NK-92 treated with Interleukin-12 subunit alpha and Interleukin-12 subunit beta, amount 100 ng/mL, for 24 hours (cell line): ENCODE measurements at places on chromosomes 1 and 21.

DNA sequence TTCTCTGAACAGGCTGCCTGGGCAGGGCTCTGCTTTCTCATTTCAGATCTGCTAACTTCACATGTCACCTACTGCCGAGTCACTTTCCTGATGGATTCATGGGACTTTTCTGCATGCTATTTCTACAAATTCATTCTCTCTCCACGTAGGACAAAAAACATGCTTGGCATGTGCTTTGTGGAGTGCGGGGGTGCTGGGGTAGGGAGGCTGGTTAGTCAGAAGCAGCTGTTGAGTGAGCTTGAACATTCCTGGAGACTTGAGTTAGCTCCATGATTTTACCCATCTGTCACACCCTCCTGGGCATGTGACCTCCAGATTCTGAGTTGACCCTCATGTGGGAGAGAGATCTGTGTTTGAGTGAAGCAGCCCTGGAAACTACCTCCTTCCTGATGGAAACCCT is 71.4 kb downstream of the UCK2 start:
- no peak for DNase-seq

DNA sequence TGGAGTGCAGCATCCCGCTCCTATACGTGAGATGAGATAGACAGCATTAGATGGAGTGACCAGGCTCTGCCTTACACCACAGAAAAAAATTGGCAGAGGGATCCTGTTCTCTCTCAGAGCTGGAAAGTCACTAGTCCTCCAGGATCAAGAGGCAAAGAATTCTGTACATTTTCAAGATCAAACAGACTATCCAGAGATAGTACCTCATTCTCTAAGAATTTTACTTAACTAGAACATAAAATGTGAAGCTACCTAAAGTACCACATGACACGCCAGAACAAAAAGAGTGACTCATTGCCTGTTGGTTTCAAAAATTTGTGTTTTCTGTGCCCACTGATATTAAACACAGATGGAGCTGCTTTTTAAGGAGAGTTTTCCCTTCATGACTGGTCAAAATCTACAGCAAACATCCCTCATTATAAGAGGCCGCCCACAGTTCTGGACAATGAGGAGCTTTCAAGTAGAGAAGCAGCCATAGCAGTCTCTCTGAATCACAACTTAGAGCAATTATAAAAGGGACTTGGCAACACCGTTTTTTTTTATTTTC is 32.3 kb downstream of the CD160 start:
- DNase-seq, result no peak

DNA sequence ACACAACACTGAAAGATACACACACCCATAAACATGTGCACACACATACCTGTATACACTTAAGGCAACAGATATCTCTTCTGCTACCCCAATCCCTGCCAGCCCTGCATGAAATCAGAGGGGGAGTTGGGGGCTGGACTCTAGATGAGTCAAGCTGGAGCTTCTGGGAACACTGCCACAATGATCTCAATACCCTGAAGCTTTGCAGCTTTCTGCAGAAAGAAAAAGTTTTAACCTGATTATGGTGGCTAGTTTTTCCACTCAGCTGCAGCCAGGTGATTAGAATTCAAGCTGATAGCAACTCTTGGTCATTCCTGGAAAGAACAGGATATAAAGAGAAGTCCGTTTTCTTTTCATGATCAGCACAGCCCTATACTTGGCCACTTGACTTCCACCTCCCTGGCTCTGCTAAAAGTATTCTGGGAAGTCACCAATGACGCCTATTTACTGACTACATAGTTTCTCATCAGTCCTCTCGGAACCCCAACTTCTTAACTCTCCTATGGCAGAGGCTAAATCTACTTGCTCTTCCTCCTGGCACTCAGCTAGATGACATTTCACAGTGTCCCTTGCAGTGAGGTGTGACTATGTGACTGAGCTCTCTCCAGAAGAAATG is 20.7 kb upstream of the DNASE2B start:
- DNase-seq, result no peak

DNA sequence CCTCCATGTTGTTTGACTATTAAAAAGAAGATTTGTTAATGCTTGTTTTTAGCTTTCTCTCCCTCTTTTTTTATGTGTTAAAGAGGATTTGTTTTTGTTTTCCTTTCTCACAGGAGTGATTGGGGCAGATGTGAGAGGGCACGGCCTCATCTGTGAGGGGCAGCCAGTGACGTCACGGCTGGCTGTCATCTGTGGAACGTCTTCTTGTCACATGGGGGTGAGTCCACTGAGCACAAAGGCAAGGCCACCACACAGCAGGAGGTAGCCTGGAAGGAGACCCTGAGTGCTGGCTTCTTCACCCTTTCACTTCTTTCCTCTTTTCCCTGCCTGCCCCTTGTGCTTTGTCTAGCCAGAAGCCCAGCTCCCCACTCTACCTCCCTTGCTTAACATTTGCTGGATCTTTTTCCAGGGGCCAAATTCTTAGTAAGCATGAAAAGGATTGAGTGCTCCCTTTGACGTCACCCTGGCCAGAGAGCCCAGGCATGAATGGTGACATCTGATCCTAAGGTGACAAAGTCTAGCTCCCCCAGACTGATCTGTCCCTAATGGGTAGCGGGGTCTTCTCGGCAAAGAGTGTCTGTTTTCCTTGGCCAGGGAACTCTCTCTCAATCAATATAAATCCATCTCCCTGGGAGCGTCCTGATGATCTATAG is 257.2 kb downstream of the FGGY start:
- no peak for DNase-seq

DNA sequence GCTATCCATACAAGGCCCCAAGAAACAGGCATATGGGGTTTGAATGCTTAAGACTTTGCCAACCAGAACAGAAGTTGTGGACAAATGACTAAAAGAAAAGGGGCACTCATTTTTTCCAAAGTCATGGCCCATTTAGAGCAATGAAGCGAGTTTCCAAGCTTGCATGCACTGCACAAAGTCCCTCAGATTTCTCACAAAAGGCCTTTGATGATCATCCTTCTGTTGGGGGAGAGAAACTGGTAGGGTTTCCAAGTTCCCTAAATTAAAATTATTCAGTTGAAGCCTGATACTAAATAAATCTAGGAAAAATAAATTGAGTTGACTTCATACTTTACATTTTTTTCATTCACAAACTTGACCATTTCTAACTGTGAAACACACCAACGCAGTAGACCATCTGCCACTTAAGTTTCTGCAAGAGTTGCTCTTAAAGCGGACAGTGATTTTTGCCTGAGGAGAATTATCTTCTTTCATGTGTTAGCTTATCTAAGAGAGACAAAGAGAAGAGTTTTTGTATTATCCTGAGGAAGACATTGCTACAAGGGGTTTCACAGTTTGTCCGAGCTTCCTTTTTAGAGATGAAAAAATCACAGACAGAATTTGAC is 139.2 kb downstream of the SEC16B start:
- DNase-seq, result no peak

DNA sequence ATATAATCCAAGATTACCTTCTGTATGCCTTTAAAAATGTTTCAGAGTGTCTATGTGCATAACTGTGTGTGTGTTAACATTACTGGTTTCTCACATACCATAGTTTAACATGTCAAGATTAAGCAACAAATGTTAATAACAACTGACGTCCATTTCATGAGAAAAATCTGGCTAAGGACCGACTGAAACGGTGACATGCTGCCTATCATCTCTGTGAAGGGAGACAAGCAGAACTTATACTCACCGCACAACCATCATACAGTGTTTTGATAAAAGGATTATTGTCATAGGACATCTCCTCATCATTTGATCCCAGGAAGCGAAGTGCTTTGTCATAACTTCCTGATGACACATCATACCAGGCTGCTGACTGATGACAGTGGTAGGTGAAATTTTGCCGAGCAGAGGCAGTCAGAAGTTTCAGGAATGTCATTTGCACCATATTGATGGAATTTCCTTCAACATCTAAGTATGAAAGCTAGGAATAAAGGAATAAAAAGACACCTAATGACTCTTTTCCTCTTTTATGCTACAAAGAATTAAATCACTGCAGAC is 228.8 kb downstream of the COL11A1 start:
- no peak for DNase-seq
